NCI-H345 (cell line): ENCODE measurements at places on chromosomes 1 and 21.

GRCh38 chr1:55519937-55520683 is 304.9 kb upstream of the USP24 start:
- no peak for DNase-seq

DNA sequence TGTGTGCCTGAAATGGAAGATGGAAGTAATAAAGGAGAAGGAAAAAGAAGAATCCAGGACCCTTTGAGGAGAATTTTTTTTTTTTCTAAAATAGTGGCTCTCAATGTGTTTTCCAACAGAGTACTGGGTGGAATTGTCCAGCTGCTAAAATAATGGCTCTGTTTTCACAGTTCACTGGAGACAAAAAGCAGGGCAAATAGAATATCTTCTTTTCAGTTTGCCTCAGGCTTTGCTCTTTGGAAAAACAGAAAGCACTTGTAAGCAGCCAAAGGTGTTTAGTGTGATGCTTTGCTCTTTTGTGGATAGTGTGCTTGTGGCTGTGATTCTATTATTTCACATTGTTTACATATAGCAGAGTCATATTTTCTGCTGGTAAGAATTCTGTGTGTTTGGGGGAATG is 77.4 kb upstream of the MROH9 start:
- no peak for DNase-seq

DNA sequence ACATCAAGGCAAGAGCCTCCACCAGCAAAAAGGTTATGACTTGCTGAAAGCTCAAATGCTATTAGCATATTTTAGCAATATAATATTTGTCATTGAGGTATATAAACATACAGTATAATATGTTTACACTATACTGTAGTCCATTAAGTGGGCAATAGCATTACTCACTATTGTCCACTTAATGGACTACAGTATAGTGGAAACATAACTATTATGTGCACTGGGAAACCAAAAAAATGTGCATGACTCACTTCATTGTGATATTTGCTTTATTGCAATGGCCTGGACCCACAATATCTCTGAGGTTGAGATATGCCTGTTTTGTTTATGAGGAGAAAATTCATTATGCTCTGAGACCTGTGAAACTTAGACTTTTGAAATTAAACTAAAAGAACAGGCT is 300.0 kb downstream of the BARHL2 start:
- DNase-seq: no peak

DNA sequence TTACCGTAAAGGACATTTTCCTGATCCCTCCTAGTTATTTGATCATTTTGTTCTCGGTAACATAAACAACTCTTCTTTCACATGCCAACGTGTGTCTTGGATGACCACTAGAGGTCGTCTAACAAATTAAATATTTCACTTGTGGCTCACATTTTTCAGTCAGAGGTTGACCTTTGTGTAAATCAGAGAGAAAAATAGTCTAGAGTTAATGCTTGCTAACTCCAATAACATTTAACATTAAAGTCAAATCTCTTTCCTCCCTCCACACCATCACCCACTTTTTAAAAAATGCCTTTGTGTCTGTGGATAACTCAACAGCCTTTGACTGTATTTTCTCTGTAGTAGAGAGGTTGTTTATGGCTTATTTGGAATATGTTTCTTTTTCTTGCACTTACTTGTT is 220.5 kb upstream of the B3GALT2 start:
- no peak for DNase-seq

GRCh38 chr1:55156608-55157007 is 58.6 kb downstream of the USP24 start:
- no peak for DNase-seq

DNA sequence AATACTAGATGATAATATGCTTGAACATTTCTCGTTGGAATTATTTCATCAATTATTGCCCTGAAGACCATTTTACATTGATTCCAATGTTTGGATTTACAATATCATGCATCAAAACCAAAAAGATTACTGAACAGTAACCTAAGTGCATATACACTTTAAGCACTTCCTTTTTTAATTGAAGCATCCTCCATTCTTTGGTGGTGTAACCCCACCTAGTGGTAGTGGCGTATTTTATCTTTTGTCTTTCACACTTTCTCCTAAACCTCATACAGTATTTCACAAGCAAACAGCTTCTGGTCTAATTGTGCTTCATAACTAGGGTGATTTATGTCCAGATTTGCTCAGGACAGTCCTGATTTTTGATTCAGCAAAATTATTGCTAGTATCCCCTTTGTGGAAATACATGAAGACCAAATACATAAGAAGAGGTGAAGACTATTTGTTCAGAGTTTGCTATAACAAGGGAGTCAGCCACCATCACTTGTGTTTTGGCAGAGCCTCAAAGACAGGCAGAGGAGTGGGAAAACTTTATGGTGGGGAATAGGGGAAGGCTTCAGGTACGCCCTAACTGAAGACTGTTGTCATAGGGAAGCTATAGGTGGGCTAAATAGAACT is 3.4 kb upstream of the NVL start:
- peak; percentile 65 for DNase-seq

- DNase-seq: peak; percentile 37
Measured at GRCh38 chr1:27526569-27527222, 36.7 kb upstream of the WASF2 start.

- no peak for DNase-seq
Measured at GRCh38 chr1:54859700-54860391, 27.1 kb downstream of the DHCR24 start.

- DNase-seq: no peak
Measured at GRCh38 chr1:55724551-55725325, 509.6 kb upstream of the USP24 start.

DNA sequence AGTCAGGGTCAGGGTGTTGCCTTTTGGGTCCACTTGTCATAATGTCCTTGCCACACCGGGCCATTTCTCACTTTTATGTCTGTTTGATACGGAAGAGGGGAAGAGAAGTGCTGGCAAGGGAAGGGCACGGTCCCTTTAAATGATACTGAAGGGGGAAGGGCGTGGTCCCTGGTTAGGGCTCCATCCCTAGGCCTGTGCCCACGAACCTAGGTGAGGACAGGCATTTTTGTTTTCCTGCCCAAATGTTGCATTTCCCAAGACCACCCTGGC is 25.2 kb downstream of the B3GALT5 start:
- DNase-seq: peak; percentile 75

- DNase-seq: no peak
Measured at GRCh38 chr1:231384696-231385415, 37.2 kb downstream of the EGLN1 start.

- DNase-seq: no peak
Measured at GRCh38 chr1:45640293-45640692, 16.4 kb upstream of the CCDC17 start.

- no peak for DNase-seq
Measured at GRCh38 chr21:31253684-31254083, 90.4 kb downstream of the TIAM1 start.

DNA sequence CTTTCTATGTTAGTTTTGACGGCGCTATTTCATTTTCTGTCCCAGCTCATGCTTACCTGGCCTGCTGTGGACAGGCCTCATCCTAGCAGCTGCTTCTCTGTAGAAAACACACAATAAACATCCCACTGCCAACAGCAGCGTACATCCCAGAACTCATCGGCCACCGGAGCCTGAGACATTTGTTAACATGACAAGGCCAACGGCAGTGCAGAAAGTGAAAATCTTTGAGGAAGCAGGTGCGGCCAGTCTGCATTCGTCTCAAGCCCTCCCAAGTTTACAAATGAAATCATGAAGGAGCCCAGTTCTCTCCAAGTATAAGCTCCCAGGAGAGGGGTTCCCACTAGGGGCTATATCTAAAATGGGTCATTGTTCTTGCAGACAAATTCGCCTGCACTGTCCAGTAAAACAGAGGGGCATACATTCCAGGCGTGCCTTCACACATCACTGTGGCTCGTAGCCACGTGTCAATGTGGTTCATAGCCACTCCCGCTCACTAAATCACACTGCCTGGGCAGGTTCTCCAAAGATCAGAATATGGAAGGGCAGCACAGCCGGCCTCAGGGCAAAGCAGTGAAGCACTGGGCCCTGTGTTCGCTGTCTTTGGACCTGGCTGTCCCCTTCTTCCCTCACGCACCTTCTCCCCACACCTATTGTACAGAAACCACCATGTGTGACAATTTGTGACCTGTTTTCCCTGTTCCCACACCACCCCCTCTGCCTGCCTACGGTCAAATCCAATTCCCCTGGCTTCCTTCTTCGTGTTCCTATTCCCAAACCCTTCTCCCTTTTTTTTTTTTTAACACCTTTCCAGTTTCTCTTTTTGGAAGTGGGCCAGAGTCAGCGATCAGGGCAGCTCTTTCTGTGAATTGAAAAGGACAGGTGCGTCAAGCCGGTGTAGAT is 27.0 kb upstream of the ABCG1 start:
- DNase-seq: peak; percentile 51

DNA sequence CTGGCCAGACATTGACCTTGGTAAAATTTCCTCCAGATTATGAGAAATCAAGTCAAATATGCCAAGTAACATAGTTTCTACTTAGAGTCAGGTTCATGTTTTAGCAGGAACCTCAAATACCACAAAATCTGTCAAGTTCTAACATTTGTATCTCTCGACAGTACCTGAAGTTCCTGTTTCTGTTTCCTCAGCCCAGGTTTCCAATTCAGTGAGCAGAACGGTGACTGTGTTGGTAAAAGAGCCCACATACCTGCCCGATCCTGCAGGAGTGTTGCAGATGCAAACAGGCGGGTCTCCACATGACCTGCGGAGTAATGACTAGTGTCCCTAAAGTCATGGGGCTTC is 57.9 kb upstream of the LGALS8 start:
- no peak for DNase-seq

GRCh38 chr21:27265949-27266348 is 299.1 kb upstream of the ADAMTS5 start:
- no peak for DNase-seq
